ENCODE measurements at places on chromosomes 1 and 21.

DNA sequence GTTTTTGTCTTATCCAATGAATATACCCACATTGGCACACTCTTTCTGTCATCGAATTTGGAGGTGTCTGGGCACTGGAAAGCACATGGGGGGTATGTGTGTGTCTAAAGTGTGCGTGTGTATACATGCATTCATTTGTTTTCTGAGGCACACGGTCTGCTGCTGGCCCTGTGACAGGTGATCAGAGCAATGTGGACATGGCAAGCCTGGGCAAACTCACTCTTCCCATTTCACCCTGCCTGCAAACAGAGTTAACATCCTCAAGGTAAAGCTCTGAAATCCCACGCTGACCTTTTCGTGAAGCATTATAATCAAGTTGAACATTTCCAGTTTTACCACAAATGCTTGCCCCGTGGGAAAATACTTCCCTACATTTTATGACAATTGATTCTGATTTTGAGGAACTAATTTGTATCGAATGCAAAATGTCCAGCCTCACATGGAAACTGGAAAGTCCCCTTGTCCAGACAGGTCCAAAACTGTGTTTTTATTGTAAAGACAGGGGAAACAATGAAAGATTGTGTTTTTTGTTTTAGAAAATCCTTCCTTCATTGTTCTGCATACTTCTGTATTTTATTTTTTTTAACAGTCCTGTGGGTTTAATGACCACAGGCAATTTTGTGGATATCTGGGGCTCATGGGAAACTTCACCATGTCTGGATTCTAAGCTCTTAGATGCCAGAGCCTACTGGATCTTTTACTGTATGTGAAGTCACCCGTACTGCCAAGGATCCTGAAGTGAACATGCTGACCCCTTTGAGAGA, 160.9 kb downstream of the PBX1 start:
- DNase-seq = no peak

DNA sequence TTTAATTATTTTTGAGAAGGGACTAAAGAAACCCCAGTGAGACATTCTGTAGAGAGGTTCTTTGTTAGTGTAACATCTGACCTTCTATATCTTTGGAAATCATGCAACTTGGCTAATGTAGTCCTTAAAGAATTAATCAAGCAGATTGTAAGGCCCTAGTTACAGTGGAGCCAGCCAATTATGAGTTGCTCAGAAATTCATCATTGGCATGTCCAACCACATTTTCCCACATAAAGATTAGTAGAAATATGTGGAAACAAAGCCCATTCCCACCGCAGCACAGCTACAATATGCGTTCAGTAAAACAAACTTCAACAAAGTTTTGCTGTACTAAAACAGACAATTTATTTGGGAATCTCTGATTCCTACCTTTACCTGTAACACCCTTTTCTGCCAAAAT, 27.8 kb downstream of the WNT2B start:
- DNase-seq = no peak

GRCh38 chr1:198612471-198613260, 26.2 kb upstream of the PTPRC start:
- DNase-seq = no peak

DNA sequence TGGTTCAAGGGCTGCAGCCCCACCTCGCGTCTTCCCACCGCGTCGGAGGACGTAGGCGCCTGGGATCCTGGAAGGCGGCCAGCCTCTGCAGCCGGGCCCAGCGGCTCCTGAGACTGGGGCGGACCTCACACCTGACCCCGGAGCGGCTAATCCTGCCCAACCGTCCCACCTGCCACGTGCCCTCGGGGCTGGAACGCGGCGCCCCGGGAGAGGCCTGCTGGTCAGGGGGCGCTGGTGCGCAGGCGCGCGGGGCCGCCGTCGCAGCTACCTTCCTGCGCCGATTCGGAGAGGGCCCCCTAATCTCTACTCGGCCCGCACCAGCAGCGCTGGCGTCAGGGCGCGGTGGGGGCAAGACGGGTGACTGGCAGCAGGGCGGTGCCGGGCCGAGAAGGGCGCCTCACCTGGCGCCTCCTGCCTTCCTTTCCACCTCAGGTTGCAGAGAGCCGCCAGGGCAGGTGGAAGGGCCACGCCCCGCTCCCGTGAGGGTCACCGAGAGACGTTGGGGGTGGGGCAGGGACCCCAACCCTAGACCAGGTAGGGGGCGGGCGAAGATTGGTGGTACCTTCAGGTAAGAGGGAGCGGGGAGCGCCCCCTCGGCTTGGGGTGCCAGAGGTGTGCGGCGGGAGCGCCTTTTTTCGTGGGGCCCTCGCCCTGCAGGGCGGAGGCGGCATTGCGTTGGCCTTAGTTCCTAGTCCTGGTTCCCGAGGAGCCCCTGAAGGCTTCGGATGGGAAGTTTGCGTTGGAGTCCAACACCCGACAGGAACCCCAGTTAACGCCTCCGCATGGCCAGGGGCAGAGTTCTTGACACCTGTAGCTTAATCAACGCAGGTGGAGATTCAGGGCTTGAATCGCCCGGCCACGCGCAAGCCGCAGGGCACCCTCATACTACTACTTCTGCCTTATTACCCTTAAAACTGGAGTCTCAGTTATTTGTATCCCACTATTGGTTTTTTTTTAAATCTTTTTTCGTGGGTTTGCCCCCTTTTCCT, at the start of gene TDRD5:
TSS of gene TDRD5 (plus strand) at position 241 of the 989 bp plus-strand sequence. CDS start 784 bp downstream, outside the sequence.
- DNase-seq = no peak
